SW 1271 (cell line): ENCODE measurements at places on chromosomes 13 and 19.

GRCh38 chr13:20369886-20370361 is 137.8 kb upstream of the GJB6 start:
- no peak for DNase-seq

DNA sequence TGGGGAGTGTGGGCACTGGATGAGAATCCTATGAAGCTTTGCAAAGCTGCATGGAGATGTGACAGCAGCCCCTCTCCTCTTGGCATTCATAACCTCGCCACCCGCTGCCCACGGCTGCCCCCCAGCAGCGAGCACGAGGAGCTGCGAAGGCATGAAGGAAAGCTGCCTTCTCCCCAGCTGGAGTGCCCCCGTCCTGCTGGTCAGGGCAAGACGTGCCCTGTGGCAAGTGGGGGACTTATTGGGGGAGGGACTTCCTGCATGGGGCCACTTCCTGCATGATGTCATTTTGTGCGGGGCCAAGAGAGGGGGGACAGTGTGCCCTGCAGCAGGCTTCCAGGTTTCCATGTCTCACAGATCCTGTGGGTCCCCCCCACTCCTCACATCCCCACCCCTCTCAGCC is 85.9 kb downstream of the TSHZ3 start:
- DNase-seq = no peak

GRCh38 chr13:98325724-98326123 is 148.7 kb upstream of the RNF113B start:
- no peak for DNase-seq

DNA sequence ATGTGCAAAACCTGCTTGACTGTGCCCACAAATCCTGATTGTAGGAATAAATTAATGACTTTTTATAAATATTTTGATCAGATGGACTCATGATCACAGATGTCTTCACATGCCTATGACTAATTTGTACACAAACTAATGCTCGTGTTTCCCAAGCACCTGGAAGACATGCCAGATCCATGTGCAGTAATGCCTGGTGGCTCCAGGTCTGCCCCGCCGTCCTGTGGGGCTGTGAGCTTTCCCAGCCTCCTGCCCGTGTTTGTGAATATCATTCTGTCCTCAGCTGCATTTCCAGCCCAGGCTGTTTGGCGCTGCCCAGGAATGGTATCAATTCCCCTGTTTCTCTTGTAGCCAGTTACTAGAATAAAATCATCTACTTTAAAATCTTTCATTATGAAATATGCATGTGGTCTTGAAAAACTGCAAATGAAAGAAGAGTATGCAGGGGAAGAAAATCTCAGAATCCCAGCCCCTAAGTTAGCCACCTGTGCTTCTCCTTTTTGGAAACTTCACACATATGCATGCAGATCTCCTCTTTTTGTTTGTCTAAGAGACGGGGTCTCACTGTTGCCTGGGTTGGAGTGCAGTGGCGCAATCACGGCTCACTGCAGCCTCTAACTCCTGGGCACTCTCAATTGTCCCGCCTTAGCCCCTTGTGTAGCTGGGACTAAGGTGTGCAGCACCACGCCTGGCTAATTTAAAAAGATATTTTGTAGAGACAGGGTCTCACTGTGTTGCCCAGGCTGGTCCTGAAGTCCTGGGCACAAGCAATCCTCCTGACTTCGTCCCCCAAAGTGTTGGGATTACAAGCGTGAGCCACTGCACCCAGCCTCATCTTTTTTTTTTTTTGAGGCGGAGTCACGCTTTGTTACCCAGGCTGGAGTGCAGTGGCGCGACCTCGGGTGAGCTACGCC is 6.2 kb downstream of the RPL28 start:
- DNase-seq = no peak

- peak; percentile 2 for DNase-seq
These were observed 67.9 kb upstream of the ZNF724 start for GRCh38 chr19:23318143-23318542.

DNA sequence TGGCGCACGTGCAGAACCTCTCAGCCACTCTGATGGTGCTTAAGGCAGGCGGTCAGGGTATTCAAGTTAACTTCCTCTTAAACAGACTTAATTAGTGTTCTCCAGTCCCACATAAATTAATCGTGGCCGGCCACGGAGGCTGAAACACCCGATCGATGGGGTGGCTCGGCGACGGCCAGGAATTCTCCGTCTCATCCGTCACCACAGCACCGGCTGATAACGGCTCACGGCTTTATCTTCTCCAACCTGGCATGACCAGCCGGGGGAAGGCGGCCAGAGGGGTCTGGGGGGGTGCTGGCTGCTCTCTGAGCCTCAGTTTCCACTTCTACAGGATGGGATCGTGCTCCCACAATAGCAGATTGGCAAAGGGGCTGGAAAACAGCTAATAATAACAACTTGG is 32.6 kb upstream of the TCF3 start:
- DNase-seq = no peak

GRCh38 chr19:28137772-28138171 is 1075.2 kb downstream of the UQCRFS1 start:
- DNase-seq = no peak

DNA sequence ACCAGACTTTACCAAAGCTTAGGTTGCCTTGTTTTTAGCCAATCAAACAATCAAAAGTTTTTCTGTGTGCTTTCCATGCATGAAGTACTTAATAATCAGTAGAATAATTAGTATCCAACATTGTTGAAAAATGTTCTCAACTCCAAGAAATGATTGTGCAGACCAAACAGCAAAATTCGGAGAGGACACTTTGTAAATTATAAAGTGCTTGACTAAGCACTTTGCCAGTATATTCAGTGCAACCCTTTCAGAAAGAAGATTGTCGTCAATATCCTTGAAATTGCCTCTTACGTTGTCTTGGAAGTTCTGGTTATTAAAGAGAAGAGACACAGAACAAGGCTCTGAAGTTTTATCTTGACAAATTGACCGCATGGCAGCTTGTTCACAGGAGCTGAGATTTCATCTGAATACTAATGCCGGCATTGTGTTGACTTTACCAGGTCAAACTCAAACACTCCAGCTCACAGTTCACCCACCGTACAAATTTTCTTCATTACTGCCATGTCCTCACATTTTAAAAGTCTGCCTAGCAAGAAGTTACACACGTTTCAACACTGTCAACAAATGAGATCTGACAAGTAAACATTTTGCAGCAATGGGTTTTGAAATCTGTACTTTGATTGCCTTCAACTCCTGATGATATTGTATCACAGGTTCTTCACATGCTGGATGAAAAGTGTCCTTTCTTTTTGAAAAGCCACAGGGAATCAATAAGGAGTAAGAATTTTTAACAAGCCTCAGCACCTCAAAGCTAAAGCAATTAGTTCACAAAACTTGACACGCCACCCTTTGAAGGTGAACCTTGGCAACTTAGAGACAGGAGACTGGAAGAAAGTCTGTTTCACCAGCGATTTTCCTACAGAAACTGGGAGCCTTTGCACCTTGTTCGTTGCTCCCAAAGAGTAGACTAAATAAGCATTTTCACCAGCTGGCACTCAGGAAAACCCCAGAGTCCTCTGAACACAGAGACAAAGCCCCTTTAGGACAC is 150.9 kb downstream of the RFC3 start:
- no peak for DNase-seq

- no peak for DNase-seq
These were observed 206.9 kb upstream of the ZNF536 start for GRCh38 chr19:30165228-30165813.

DNA sequence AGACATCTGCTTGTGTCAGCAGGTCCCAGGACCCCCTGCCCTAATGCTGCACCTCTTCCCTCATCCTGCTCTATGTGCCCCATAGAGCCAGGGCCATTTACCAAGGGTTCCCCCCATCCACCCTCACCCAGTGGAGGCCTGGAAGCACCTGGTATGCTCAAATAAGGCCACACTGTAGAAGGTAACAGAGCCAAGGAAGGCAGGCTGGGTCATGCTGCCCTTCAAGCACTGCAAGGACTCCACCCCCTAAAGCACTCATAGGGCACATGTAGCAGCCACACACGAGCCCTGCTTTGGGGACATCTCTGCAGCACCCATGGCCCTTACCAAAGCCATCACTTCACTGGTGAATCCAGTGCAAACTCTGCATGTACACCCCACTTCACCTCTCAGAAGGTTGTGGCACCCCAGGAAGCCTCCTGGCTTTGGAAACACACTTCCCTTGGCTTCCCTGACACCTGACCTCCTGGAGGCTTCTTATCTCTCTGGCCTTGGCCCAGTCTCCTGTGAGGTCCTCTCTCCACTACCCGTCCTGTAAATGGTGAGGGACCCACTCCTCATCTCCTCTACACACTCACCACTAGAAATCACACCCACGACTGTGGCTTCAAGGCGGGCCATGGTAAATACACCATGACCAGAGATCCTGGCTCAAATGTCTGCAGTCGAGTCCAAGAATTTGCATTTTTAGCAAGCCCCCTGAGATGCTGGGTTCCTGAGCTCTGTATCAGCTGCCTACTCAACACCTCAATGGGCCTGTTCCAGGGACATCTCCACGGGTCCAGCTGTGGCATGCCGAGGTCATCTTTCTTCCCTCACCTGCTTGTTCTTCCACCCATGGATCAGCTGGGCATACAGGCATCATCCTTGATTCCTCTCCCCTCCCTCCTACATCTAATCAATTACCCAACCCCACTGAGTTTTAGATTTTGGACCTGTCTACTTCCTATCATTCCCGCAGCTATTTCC is 80.9 kb upstream of the DOCK9 start:
- DNase-seq = no peak

GRCh38 chr13:46071590-46072249 is 19.2 kb upstream of the ZC3H13 start:
- DNase-seq = no peak
